Activated naive CD4-positive, alpha-beta T cell treated with anti-CD3 and anti-CD28 coated beads for 36 hours (primary cell): ENCODE measurements at places on chromosomes 2 and 18. TPM values are rescaled to one million over a fixed set of nuclear protein-coding genes. Genes with fewer than 3 reads are reported as not detected.

The MARCHF4 gene
- total RNA-seq = not detected

- DNase-seq = no peak
Measured at GRCh38 chr2:110680709-110681108, 2.8 kb upstream of the BUB1 start.

DNA sequence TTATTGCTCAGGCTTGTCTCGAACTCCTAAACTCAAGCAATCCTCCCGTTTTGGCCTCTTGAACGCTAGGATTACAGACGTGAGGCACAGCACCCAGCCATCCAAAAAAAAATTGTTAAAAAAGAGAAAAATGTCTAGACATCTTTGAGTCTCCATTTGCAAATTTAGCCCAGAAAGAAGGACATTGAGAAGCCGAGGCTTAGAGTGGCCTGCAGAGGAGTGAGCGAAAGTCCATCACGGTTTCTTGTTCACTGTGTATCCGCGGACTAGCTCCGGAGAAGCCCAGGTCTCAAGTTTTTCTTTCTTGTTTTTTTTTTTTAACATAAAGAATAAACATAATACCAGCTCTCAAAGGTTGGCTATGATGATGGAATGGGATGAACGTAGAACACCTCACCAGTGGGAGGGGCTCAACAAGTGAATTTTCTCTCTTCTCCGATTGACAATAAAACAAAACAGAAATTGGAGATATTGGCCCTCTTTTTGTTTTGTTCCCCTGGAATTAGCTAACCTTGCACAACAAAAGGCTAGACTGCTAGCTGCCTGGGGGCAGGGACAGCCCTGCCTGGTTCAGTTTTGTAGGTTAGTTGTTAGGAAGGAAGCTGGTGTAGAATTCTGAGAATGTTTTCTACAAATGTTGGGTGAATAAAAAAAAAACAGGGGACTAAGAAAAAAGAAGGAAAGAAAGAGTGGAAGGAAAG is 163.4 kb downstream of the MYCN start:
- no peak for DNase-seq

DNA sequence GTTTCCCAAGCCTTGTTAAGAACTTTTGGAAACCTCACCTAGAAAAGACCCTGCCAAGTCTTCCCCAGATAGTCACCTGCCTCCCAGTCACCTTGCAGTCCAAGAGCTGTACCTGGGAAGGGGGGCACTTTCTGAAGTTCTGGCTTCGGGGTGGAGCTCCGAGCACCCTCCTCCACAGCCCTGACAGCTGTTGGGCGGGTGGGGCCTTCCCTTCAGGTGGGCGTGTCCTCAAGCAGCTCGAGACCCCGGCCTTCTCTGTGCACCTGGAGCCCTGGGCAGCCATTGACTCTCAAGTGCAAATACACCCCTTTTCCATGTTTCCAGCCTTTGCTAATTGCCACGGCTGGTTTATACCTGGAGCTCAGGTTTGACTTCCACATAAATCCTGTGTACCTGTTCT is 37.0 kb upstream of the IGFBP5 start:
- no peak for DNase-seq

- DNase-seq = no peak
Measured at GRCh38 chr2:239113171-239113570, 265.3 kb downstream of the TWIST2 start.

- DNase-seq = no peak
Measured at GRCh38 chr2:46422717-46423394, 56.5 kb upstream of the TMEM247 start.
